Hematopoietic multipotent progenitor cell treated with erythropoietin and hydrocortisone succinate and interleukin-3 and kit ligand, for 17 days (in vitro differentiated cells): ENCODE measurements at places on chromosomes 16 and 17.

- no peak for DNase-seq
Measured at GRCh38 chr17:38710604-38710962, 5.5 kb downstream of the MLLT6 start.

DNA sequence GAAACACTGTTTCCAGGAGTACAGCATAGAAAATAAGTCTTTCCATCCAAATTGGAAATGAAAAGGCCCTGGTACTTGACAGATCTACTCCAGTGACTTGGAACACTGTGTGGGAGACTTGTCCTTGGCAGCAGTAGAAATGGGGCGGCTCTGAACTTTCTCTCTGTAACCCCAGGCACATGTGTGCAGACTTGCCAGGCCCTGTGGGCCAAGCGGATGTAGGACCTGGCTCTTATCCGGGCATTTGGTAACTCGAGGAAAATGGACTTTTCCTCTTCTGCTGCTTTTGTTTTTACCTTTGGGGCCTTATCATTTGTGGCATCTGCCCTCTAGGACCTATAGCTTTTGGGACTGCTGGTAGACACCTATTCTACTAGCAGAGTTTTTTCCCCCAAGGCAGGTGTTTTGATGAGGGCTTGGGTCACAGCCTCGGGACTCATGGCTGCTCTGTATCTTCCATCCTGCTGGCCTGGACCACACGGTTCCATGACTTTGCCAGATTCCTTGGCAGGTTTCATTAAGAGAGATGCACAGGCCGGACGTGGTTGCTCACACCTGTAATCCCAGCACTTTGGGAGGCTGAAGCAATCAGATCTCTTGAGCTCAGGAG lies 43.5 kb downstream of the SMPD3 start:
- DNase-seq, result no peak

DNA sequence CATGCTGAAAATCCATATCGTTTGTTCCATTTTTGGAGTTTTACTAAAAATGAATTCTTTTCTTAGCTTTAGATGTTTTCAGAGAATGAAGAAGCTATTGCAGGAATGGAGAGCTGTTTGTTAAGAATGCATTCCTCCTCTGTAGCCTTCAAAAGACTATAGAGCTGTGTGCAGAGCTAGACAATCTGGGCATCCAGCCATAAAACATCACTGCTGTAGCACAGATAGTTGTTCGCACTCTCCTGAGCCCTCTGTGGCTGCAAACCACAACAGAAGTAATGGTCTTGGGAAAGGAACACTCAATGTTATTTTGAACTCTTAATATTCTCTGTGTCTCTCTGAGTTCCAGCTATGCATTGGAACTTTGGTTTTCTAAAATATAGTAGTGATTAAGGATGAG lies 4.9 kb downstream of the TNRC6C start:
- no peak for DNase-seq

DNA sequence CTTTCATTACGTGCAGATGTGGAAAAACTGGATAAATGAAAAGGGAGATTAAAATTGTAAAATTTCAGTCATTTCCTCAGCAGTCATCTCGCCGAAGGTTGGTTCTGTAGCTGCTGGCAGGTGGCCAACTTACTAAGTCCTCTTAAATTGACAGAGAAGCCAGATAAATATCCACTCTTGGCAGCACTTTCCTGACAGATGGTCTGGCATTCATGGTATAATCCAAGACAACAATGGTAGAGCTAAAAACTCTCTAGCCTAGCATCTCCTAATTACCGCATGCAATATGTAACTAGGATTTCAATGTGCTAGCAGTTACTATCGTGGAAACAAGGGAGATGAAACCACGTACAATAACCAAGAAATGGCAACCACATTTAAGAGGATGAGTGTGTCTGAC lies 306.3 kb downstream of the CNTNAP4 start:
- DNase-seq, result no peak

DNA sequence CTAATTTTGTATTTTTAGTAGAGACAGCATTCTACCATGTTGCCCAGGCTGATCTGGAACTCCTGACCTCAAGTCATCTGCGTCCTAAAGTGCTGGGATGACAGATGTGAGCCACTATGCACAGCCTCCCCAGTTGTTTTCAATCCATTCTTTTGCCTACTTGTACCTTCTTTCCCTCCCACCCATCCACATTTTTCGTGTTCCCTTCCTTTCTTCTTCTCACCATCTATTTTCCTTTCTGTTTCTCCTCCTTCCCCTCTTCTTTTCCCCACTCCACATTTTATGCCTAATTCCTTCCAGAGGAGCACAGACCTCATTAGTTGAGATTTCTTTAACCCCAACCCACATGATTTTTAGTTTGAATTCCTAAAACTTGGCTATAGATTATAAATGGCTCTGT lies 94.3 kb downstream of the ATF7IP2 start:
- DNase-seq, result no peak

DNA sequence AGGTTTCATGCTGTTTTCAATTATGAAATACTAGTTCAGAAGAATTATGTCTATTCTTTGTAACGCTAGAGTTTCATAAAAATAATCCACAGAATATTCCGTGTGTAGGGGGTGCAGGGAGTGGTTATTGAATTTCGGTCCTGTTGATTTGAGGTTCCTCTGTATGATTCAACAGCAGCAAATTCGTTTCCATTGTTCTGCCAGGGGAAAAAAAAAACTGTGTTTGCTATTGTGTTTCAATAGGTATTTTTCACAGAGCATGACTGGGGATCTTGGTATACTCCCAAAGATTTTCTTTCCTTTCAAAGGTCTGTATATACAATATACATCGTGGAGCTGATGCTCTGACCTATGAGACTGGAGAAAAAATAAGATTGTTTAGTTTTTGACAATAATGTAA lies 15.8 kb downstream of the SHISA9 start:
- no peak for DNase-seq

DNA sequence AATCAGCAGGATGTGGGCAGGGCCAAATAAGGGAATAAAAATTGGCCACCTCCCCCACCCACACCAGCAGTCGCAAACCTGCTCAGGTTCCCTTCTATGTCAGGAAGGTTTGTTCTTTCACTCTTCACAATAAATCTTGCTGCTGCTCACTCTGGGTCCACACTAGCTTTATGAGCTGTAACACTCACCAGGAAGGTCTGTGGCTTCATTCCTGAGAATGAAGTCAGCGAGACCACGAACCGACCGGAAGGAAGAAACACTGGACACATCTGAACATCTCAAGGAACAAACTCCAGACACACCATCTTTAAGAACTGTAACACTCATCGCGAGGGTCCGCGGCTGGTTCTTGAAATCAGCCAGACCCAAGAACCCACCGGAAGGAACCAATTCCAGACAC lies 115.5 kb upstream of the TBX2 start:
- DNase-seq, result no peak

GRCh38 chr17:37530420-37530819 lies 40.7 kb downstream of the DUSP14 start:
- no peak for DNase-seq

DNA sequence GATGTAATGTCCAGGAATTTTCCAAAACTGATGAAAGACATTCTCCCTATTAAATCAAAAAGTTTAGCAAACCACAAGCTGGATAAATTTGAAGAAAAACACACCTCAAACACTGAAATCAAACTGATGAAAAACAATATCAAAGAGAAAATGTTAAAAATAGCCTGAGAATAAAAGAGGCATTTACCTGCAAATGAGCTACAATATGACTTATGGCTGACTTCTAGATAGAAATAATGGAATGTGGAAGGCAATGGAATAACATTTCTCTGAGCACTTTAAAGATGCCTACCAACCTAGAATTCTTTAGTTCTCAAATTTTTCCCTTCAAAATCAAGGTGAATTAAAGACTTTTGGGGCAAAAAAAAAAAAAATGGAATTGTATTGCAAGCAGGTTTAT lies 52.4 kb upstream of the HSBP1 start:
- DNase-seq, result no peak

DNA sequence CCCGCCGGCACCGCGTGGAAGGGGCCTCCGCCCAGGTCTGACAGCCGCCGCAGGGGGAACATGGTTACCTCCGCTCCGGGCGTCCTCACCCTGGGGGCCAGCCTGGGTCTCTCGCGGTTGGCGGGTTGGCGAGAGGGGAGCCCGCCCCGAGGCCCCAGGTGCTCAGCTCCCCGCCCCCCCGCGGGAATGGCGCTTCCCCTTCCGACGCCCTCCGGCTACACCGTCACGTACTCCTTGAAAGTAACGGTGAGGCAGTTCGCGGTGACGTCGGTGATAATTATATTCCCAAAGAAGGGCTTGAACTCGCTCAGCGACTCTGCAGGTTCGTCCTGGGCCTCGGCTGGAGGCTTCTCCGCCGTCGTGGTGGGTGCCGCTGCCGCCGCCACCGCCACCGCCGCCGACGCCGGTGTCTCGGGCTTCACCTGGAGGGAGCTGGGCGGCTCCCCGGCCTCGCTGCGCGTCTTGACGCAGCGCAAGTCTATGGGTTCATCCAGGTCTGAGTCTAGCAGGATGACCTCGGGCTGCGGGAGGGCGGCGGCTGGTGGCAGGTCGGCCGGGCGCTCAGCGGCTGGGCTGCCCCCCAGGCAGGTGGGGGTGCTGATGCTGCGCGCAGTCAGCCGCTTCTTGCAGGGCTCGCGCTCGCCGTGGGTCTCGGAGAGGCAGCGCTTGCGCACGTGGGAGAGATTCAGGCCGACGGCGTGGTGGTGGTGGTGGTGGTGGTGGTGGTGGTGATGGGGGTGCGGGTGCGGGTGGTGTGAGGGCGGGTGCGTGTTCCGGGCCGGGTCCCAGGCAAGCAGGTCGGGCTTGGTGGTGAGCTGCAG lies 5.3 kb downstream of the CBX4 start:
- no peak for DNase-seq

GRCh38 chr17:80221351-80222105 lies 1.3 kb downstream of the SLC26A11 start:
- DNase-seq, result no peak

GRCh38 chr16:6146874-6147425 lies 1049.4 kb upstream of the EEF2KMT start:
- DNase-seq, result no peak

- DNase-seq, result no peak
Measured at GRCh38 chr16:87380881-87381280, 2.7 kb downstream of the FBXO31 start.

DNA sequence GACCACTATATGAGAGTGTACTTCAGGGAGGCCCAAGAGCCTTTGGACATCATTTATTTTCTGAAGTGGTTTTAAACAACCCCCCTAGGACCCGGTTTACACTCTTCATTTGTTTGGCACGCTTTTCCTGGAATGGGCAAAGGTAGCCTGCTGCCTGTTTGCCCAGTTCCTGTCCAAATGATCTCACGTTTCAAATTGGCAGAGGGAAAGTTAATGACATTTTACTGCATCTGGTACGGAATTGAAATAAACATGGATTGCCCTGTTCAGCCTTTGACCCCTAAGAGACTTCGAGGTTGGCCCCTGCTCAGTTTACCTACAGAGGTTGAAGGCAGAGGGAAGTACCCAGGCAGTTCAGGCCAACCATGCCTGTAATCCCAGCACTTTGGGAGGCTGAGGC lies 5.8 kb upstream of the RPRML start:
- no peak for DNase-seq

DNA sequence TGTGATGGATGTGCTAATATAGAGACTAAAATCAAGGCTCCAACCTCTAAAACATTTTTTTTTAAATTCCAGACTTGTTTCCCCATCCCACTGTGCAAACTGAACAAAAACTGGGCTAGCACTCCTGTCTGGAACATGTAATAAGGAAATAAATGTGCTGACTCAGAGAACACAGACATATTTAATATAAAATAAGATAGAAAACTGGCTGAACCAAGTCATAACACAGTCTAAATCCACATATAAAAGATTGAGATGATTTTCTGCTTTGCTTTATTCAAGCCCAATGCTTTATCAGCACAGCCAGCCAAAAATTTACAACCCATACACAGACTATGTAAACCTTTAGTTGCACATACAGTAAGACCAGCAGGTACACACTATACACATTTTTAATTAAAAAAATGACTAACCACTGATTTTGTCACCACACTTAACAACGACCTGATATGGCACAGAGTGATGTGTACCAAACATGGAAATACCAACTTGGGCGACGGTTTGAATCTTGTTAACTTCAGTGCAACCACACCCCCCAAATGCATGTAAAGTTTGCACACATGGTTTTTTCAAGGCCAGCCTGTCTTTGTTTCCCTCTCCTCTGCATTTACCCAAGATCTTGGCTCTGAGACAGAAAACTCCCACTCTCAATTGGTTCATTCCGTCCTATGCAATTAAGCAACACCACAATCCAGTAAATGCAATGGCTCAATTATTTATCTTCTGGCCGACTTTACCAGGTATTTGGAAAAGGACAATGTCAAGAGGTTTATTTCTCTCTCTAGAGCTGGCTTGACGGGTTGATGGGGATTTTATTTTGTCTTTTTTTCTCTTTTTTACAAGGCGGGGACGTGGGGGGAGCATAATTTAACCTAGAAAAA lies 1.2 kb downstream of the STAT3 start:
- no peak for DNase-seq

- DNase-seq, result peak; percentile 20
Measured at GRCh38 chr17:2710803-2711607, 559 bp downstream of the CLUH start.

GRCh38 chr17:46917516-46917915 lies 5.4 kb upstream of the GOSR2 start:
- no peak for DNase-seq

DNA sequence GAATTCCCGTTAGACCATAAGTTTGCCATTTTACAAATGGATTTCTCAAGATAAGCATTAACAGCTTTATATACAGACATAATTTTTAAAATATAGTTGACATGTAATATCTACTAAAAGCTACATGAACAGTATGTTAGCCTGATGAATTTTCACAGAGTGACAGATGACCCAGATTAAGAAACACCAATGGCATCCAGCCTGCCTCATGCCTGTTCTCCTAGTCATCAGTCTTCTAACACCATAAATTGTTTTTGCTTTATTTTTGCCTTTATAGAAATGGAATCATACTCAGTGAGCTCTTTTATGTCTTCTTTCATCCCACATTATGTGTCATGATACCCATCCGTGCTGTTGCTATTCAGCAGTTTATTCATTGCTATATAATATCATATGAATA lies 80.0 kb downstream of the ATF7IP2 start:
- DNase-seq, result no peak

DNA sequence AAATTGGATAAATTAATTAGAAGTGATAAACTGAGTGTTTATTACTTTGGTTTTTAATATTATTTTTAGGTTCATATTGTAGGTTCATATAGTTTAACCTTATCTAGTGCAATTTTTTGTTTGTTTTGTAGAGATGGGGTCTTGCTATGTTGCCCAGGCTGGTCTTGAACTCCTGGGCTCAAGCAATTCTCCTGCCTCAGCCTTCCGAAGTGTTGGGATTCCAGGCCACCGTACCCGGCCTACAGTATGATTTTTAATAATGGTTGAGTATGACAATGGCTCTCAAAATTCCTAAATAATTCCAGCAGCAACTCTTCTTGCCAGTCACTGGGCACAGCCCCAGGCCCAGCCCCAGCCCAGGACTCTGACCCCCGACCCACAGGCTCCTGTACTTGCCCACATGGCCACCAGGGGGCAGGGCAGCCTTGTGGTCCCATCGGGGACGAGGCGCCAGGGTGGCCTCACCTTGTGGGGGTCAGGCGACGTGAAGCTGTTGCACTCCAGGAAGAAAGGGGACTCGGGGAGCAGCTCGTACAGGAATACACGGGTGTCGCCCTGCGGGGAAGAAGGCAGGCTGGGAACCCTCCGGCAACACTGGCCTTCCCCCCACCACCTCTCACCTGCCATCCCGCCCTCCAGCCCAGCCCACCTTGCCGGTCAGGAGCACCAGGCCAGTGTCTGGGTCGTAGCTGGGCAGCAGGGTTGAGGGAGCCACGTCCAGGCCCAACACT lies 7.9 kb upstream of the PAM16 start:
- peak; percentile 60 for DNase-seq
